ENCODE measurements at places on chromosomes 11 and 22.
A peak's percentile ranks its signal among the peaks of the same experiment; 100 is the strongest.

DNA sequence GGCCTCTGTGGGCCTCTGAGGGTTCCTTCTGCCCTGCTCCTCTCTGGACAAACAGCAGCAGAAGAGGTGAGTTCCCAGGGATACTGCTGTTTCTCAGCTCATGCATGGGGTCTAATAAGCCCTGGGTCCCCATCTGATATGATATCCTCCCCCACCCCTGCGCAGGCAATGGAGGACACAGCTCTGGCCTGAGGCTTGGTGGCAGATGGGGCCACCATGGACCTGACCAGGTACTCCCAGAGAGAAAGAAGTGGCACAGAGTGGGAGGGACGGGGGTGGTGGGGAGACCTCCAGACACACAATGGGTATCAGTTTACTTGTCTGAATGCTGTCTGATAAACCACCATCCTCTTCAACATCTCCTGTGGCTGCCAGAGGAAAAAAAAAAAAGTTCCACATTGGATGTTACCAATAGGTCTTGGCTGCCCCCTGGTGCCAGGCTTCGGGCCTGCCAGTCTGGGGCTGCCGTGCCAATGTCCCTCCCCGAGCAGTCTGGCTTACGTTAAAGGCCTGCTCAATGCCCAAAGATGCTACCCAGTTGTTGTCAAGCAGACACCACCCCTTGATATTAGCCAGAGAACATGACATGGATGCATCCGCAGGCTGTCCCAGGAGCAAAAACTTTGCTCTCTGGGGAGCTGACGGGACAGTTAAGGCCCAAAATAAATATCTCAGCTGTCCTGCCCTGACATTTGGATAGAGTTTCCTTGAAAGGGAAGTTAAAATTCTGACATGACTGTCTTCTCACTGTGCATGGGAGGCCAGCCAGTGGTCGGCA lies 27.9 kb upstream of the ABCC8 start:
- peak; percentile 72 for DNase-seq

GRCh38 chr11:92967178-92967577 lies 2.3 kb upstream of the MTNR1B start:
- no peak for DNase-seq

DNA sequence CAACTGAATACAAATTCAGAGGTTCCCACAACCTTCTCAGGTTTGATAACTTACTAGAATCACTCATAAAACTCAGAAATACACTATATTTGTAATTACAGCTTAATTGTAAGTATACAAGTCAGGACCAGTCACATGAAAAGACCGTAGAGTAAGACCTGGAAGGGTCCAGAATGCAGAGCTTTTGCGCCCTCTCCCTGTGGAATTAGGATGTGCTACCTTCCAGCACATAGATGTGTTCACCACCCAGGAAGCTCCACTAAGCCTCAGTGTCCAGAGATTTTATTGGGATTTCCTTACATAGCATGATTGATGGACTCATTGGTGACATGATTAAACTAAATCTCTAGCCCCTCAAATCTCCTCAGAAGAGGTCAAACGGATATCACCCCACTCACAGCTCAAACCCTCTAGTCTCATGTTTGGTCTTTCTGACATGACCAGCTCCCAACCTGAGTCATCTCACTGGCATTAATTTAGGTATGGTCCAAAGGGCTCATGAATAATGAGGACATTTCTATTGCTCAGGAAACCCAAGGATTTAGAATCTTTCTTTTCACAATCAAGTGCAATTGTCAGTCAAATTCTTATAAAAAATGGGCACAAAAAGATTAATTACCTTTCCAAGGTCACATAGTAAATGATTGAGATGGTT lies 77.2 kb upstream of the UBASH3B start:
- no peak for DNase-seq

DNA sequence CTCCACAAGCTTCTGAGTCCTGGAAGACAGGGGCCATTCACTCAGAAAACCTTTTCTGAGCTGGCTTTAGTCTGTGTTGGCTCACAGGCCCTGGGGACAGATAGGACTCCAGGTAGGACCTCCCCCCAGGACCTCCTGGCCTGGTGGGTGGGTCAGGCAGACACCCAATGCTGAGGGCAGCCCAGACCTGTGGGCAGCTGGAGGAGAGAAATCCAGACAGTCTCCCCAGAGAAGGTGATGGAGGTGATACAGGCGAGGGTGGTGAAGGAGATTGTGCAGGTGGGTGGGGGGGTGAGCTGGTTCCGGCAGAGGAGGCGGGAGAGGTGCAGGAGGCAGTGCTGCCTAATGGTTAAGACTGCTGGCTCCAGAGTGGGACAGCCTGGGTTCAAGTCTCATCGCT lies 15.6 kb downstream of the LRRC32 start:
- DNase-seq = no peak

GRCh38 chr11:57378186-57378585 lies 2.8 kb downstream of the PRG3 start:
- DNase-seq = no peak

DNA sequence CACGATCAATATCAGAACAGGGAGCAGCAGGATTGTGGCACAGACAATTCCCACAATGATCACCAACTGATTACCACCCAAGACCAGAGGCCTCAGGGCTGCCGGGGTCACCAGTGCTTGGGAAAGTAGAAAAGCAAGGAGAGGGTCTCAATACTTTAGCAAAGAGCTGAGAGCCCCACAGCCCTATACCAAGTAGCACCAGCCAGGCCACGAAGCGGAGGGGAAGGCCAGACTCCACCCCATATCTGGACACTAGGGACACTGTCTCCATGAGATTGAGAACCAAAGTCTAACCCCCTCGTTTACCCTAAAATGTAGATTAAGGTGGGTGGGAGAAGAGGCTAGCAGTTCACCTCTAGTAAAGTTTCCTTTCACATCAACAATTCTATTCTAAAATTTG lies 24.1 kb upstream of the SCN2B start:
- DNase-seq = no peak

- DNase-seq = no peak
Measured at GRCh38 chr11:10561947-10562346, 6.5 kb downstream of the LYVE1 start.

GRCh38 chr11:66388780-66389386 lies 17.3 kb upstream of the SLC29A2 start:
- DNase-seq = peak; percentile 59

- no peak for DNase-seq
Measured at GRCh38 chr11:67463186-67463585, 5.9 kb downstream of the TMEM134 start.

DNA sequence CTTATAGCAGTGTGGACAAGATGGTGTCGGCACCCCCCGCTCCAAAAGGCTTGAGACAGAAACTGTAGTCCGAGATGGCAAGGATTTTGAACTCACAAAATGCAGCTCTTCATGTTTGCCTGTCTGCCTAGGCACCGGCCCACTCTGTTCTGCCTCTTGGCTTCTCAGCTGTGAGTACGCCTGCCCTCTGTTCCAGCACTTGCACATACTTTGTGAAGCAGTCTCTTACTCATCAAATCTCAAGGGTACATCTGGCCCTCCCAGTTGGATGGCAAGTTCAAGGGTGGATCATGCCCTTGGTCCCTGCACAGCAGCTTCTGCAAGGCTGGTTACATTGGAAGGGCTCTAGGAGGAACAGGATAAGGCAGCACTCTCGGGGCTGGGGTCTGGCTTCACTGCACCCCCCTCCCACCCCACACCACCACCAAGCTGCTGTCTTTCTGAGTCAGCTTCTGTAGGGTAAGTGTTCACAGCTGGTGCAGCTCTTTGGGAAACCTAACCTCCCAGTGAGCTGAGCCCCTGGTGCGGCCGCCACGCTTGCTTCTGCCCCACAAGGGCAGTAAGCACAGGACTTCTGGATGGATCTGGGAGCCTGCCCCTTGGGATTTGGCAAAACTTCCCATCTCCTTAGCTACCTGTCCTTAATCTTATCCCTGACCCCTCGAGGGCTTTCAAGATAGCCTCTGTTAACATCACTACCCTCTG lies 37.2 kb downstream of the FAM83F start:
- DNase-seq = no peak

- DNase-seq = no peak
Measured at GRCh38 chr11:72334651-72335050, 90.7 kb upstream of the PHOX2A start.

DNA sequence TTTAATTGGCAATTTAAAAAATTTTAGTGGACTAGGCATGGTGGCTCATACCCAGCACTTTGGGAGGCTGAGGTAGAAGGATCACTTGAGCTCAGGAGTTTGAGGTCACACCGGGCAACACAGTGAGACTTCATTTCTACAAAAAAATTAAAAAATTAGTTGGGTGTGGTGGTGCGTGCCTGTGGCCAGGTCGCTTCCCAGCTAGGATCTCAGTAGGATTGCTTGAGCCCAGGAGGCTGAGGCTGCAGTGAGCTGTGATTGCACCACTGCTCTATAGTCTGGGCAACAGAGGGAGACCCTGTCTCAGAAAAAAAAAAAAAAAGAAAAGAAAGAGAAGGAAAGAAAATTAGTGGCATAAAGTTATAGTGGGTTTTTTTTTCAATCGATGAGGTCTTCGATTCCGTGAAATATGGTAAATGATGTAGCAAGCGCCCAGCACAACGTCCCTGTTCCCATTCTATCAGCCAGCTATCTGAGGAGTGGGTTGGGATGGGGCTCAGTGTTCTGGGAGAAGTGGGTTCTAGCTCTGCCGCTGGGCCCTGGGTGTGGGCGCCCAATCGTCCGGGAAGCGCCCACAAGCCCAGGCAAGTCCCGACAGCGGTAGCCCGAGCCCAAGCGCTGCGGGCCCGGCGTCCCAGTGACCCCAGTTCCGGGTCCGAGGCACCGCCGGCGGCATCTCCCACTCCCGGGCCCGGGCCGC lies 1.4 kb downstream of the FOSL1 start:
- DNase-seq = no peak

GRCh38 chr11:109435121-109435742 lies 13.2 kb downstream of the C11orf87 start:
- DNase-seq = no peak

DNA sequence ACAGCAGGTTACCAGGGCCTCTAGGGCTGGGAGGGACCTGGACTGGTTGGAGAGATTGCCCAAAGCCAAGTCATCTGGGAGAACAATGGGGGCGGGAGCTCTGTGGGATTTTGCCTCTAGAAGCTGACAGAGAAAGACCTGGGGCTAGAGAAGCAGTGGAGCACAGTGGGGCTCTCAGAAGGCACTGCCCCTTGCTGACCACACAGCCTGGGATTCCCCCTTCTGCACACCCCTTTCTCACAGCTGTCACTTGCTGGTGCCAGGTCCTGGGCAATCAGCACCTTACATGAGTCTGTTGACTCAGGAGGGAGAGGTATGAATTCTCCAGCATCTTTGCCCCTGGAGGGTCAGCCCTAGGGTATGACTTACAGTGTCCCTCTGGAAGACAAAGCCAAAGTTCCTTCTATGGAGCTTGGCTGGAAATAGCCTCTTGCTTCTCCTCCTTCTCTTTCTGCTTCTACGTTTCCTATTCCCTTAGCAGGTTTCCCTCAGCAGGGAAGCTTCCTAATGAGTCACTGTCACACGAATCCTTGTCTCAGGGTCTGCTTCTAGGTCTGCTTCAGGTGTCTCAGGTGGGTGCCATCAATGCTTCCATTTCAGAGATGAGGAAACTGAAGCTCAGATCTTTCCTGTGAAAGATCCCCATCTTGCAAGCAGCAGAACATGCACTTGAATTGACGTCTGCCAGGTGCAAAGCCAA lies 27.0 kb downstream of the GDPD5 start:
- no peak for DNase-seq

DNA sequence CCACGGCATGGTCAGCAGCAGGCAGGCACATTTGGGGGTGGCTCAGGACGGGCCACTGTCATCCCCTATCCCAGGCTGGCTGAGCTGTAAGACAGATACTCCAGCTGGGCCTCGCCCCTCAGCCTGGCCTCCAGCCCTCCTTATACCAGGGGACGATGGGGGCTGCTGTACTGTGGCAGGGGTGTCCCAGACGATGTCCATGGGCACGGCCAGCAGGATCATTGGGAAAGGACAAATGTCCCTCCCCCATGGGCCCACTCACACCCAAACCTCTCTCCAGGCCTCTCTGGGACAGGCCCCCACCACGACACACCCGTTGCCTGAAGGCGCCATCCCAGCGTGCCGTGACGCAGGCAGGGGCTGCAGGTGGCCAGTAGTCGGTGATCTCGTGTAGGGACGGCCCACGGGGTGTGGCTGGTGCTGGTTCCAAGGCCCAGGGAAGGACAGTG lies 1.5 kb upstream of the IL17REL start:
- DNase-seq = no peak

DNA sequence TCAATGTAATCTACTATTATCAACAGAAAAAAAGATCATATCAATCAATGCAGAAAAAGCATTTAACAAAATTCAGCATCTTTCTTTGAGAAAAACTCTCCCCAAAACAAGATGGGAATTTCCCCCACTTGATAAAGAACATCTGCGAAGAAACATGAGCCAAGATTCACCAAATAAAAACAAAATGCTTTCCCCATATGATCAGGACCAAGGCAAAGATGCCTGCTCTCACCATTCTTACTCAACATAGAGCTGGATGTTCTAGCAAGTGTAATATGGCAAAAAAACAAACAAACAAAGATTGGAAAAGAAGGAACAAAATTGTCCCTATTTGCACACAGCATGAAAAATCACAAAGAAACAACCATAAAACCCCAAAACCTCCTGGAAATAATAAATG lies 23.4 kb downstream of the SHANK2 start:
- no peak for DNase-seq

- DNase-seq = peak; percentile 19
Measured at GRCh38 chr11:124865902-124866851, 945 bp downstream of the ROBO3 start.

GRCh38 chr11:64534950-64535349 lies 56.1 kb upstream of the SLC22A12 start:
- no peak for DNase-seq

DNA sequence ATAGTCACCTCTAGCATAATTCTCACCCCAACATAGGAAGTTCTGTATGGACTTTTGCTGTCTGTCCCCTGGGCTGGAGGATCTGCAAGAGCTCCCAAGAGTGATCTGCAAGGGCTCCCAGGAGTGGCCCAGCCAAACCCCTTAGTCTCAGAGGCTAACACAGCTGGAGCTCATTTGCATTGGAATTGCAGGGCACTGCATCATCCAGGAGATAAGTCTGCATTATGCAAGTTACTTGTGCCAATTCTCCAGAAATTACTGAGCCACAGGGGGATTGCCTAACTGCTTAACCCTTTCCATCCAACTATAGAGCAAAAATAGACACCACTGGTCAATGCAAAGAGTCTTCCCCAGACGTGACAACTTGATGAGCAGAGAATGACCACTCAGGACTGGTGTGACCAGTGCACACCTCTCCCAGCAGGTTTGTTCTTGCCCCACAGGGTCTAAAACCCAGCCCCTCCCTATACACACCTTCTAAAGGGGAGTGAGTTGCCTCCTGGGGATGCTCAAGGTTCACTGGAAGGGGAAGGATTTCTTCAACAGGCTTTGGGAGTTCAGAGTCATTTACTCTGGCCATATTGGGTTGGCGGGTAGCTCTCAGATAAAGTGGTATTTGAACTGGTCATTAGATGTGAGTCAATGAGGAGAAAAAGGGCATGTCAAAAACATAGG lies 38.4 kb downstream of the POU2AF3 start:
- DNase-seq = no peak

GRCh38 chr11:35600331-35600838 lies 17.9 kb upstream of the FJX1 start:
- no peak for DNase-seq

GRCh38 chr11:85595285-85595884 lies 31.8 kb downstream of the DLG2 start:
- DNase-seq = no peak

GRCh38 chr11:79198898-79199250 lies 242.0 kb downstream of the TENM4 start:
- no peak for DNase-seq

- DNase-seq = no peak
Measured at GRCh38 chr22:30193031-30193775, 53.4 kb downstream of the LIF start.
